ENCODE measurements at places on chromosomes 16 and 17. TPM values are rescaled to one million over a fixed set of nuclear protein-coding genes. Genes with fewer than 3 reads are reported as not detected.

DNA sequence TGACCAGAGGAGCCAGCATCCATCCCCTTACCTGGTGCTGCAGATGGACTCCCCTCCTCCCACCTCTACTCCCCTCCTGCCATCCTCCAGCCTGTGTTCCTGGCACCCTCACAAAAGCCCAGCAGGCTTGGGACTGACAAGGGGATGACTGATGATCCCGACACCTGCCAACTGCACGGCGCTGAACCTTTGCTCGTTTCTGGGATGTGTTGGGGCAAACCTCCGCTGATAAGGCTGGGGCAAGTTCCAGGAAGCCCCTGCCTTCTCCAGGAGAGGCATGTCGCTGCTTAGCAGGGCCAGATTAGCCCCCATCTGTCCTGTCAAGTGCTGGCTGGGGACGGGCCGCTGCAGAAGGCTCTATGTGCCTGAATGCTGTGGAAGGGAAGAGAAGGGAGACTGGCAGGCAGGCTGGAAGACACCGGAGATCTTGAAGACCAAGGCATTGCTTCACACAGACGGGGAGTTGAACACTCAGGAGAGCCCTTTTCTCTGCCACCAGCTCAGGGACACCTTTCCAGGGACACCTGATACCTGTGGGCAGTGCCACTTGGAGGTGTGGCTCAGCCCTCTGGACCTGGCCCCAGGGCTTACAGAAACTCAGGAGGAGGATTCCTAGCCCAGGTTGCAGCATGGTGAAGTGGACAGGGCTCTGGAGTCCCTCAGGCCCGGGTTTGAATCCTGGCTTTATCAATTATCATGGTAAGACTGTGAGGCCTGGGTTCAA is 973 bp upstream of the KRT15 start:
- peak; percentile 85 for DNase-seq

Gene SYCE1L
- not detected for total RNA-seq

Gene SUMO2
- total RNA-seq: 145 TPM

Gene GPR139
- not detected for total RNA-seq

Gene DYNLRB2
- total RNA-seq: not detected

- DNase-seq: peak; percentile 39
Observed at GRCh38 chr17:50845240-50846147, 10.1 kb downstream of the WFIKKN2 start.

Gene SPATA22
- not detected for total RNA-seq

Gene ARMC7
- 15.1 TPM for total RNA-seq

GRCh38 chr16:24013864-24014645 is 178.3 kb downstream of the PRKCB start:
- no peak for DNase-seq

- DNase-seq: no peak
Observed at GRCh38 chr17:8831234-8831849, 32.2 kb upstream of the MFSD6L start.

GRCh38 chr16:29825145-29826044 is 5.1 kb downstream of the MVP start:
- DNase-seq: peak; percentile 97

Gene EVPL
- not detected for total RNA-seq

DNA sequence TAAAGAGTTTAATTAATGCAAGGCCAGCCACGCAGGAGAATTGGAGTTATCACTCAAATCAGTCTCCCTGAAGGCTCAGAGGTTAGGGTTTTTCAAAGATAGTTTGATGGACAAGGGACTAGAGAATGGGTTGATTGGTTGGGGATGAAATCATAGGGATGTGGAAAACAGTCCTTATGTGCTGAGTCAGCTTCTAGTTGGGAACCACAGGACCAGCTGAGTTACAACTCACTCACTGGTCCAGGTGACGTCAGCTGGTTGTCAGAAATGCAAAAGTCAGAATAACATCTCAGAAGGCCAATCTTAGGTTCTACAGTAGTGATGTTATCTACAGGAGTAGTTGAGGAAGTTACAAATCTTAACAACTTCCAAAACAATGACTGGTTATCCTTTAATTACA is 47.6 kb downstream of the CPD start:
- DNase-seq: no peak

Gene PROCA1
- total RNA-seq: 0.79 TPM

Gene CCL17
- total RNA-seq: not detected

Gene EFTUD2
- 179 TPM for total RNA-seq

Gene KRTAP2-3
- total RNA-seq: 0.33 TPM
